Stimulated activated CD8-positive, alpha-beta memory T cell treated with anti-CD3 and anti-CD28 coated beads, Interleukin-2, amount 100 ng/mL, for 48 hours (primary cell): ENCODE measurements at places on chromosomes 3 and 15.

- no peak for DNase-seq
These were observed 677.7 kb upstream of the NECTIN3 start for GRCh38 chr3:110393941-110394340.

- DNase-seq: no peak
These were observed 53.2 kb upstream of the FNDC3B start for GRCh38 chr3:171986176-171986575.

GRCh38 chr15:68107142-68107541, 53.0 kb downstream of the PIAS1 start:
- DNase-seq: no peak

GRCh38 chr3:9019259-9019961, 56.1 kb upstream of the RAD18 start:
- DNase-seq: no peak

DNA sequence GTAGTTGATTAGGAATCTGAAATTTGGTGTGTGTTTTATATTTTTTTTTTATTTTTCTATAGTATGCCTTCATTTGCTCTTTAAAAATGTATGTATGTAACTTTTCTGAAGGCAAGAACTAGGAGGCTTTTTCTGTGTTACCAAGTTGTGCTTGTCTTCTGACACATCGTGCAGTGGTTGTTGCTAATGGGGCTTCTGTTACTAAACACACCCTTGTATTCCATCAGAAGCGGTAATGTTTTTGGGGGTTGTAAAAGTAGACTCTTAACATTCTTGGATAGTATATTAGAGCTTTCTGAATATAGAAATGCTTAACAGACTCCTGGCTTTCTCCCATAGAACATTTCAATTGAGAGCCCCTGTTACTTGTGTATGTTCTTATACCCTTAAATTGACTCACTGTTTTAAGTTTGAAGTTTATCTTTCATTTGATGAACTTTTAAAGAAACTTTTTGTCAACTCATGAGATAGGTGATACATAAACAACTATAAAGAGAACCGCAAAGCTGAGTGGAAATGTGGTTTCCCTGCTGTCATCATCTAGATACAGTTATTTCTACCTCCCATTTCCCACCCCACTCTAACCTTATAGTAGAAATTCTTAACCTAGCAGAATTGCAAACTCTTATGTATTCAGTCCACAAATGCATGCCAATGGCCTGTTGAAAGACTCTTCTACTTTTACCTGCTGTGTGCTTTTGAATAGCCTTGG, 2.5 kb downstream of the TIPARP start:
- no peak for DNase-seq

- no peak for DNase-seq
These were observed 1.7 kb downstream of the GABRG3 start for GRCh38 chr15:26972636-26973035.

DNA sequence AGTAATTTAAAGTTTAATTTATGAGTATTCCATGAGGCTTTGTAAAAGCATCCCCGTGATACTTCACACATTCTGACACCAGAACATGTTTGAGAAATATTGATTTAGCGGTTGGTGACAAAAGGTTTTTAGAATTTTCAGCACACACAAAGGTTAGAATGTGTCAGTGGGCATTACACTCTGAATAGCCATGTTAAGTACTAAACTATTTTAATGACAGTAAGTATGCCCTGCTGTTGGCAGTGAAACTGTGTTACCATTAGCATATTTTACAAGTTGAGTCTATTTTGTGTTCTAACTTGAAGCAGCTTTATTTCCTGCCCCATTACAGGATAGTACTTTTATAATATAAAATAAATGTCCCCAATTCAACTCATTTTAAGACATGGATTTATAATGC, 66.5 kb downstream of the ADAMTSL3 start:
- DNase-seq: no peak

DNA sequence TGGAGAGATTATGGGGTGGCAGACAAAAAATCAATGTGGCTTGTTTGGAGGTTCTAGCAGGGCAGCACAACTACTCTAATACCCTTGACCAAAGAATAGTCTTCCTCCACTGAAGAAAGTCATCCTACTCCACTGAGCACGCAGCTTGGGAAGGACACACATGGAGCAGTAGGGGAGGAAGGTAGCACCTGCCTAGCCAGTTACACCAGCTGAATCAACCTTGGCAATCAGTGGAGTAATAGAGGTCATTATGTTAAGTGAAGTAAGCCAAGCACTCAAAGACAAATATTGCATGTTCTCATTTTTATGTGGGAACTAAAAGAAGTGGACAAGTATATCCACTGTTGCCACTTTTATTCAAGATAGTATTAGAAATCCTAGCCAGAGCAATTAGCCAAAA, 555.8 kb upstream of the ALCAM start:
- DNase-seq: no peak

DNA sequence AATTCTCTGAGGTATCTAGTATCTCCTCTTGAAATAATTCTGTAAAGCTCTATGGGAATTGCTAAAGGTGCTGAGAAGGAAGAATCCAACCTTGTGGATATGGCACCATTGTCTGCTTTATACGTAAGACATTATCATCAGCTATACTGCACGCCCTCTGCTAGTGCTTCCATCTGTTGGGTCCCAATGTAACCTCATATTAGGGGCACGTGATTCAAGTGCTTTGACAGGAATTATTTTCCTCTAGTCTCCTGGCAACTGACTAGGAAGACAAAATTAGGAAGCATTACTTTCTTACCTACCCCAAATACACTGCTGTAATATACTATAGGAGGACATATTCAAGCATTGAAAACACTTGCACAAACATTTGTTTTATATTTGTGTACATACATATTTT, 24.0 kb downstream of the COPS2 start:
- DNase-seq: no peak

DNA sequence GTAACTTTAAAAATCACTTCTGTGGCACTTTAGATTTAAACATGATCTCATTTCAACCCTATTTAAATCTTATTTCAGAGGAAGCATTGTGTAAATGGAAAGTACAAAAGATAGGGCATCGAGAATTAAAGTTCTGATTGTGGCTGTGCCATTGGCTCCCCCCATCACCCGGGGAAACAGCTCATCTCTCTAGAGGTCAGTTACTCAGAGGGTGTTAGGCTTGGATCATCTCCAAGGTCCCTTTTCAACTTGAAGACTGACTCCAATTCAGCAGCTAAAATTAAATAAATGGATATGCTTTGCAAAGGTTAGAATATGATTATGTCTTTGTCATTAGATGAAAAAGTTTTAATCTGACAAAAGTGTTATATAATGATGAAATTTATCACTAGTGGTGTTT, 20.1 kb downstream of the CADM2 start:
- no peak for DNase-seq

- no peak for DNase-seq
These were observed 1.4 kb downstream of the PFN2 start for GRCh38 chr3:149969110-149969939.

- no peak for DNase-seq
These were observed 44.0 kb downstream of the CEMIP start for GRCh38 chr15:80823120-80823519.

- no peak for DNase-seq
These were observed 5.6 kb downstream of the AHSG start for GRCh38 chr3:186618318-186618938.

DNA sequence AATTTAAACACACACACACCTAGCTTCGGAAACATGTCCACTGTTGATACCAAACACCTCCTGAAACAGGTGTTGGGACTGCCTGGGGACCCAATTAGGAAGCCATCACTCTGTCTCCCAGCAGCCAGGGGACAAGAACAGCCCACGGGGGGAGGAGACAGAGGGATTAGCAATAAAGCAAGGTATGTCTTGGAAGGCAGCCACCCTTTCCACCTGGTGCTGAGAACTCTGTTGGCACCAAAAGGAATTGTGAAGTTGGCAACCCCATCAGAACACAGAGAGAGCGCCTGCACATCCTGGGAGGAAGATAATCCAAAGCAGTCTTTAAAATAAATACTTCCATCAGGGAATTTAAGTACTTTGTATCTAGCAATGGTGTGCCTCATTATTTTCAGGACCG, 111.0 kb downstream of the ADAMTS17 start:
- no peak for DNase-seq

GRCh38 chr15:71397377-71397776, 282.1 kb downstream of the THSD4 start:
- DNase-seq: no peak

GRCh38 chr3:26715431-26715830, 92.9 kb downstream of the LRRC3B start:
- DNase-seq: no peak

GRCh38 chr3:112671930-112672715, 31.2 kb upstream of the CCDC80 start:
- DNase-seq: no peak

DNA sequence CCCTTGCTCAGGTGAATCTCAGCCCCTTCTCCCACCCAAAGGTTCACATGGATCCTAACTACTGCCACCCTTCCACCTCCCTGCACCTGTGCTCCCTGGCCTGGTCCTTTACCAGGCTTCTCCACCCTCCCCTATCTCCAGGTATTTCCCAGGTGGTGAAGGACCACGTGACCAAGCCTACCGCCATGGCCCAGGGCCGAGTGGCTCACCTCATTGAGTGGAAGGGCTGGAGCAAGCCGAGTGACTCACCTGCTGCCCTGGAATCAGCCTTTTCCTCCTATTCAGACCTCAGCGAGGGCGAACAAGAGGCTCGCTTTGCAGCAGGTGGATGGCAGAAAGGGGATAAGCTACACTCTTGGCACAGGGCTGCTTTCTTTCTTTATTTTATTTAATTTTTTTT, 4.5 kb downstream of the FAM131A start:
- DNase-seq: no peak

GRCh38 chr3:115814778-115815380, 191.6 kb downstream of the GAP43 start:
- DNase-seq: peak; percentile 48

- no peak for DNase-seq
These were observed 586.9 kb upstream of the SGO1 start for GRCh38 chr3:20772869-20773268.

- no peak for DNase-seq
These were observed 604.3 kb upstream of the CFAP20DC start for GRCh38 chr3:59654123-59654479.

GRCh38 chr3:186790261-186790981, 7.0 kb downstream of the EIF4A2 start:
- no peak for DNase-seq

GRCh38 chr15:60551147-60551780, 72.3 kb upstream of the ICE2 start:
- no peak for DNase-seq

DNA sequence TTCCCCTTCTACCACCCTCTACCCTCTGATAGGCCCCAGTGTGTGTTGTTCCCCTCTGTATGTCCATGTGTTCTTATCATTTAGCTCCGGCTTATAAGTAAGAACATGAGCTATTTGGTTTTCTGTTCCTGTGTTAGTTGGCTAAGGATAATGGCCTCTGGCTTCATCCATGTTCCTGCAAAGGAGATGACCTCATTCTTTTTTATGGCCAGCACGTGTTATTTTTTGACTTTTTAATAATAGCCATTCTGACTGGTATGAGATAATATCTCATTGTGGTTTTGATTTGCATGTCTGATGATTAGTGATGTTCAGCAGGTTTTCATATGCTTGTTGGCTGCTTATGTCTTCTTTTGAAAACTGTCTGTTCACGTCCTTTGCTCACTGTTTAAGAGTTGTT, 63.1 kb upstream of the NPHP3 start:
- DNase-seq: no peak

DNA sequence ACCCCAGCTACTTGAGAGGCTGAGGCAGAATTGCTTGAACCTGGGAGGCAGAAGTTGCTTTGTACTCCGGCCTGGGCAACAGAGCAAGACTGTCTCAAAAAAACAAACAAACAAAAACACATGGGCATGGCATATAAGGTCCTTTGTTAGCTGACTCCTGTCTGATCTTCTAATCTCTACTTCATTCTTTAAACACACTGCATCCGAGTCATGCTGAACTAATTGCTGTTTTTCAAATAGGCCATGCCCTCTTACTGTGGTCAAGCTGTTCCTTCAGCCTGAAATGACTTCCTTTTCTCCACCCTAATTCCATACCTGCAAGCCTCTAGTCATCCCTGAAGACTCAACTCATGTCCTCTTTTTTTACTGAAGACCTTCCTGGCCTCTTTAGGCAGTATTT, 22.3 kb upstream of the SLMAP start:
- DNase-seq: no peak

DNA sequence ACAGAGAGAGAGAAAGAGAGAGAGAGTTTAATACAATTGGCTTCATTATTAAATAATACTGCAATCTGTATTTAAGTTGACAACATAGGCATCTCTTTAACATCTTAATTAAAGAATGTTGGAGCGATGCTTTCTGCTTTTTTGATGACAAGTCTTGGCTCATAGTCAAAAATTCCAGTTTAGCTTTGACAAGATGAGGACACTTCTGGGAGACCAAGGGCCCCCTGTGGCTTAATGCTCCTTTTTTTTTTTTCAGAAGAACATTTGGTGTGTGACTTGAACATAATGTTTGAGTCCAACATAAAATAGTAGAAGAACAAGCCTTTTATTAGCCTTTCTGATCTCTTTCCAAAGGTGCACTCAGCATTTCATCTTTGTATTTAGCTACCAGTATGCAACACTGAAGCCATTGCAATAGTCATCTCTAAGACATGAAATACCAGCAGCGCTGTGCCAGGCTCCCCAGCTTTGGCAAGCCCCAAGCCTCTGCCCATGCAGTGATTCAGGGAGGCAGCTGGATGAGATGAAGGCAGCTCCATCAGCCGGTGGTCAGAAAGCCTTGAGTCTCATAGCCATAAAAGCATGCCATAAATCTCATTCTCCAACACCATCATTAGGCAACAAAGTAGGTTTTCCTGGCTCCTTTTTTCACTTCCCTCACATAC, 349.4 kb upstream of the SEMA6D start:
- no peak for DNase-seq

- DNase-seq: no peak
These were observed 86.9 kb downstream of the ATP1B3 start for GRCh38 chr3:141963301-141963700.

GRCh38 chr3:123383091-123384053, 65.5 kb downstream of the ADCY5 start:
- no peak for DNase-seq

- DNase-seq: no peak
These were observed 312.2 kb downstream of the RYR3 start for GRCh38 chr15:33623010-33623409.

GRCh38 chr15:69869291-69869690, 228.4 kb downstream of the TLE3 start:
- DNase-seq: no peak

- no peak for DNase-seq
These were observed 34.0 kb upstream of the HRH1 start for GRCh38 chr3:11120091-11120805.
